WTC11 (cell line): ENCODE measurements at places on chromosomes 5 and 9. TPM values are rescaled to one million over a fixed set of nuclear protein-coding genes. Genes with fewer than 3 reads are reported as not detected.

INSYN2B gene
- total RNA-seq, result not detected in 3 replicates

DNA sequence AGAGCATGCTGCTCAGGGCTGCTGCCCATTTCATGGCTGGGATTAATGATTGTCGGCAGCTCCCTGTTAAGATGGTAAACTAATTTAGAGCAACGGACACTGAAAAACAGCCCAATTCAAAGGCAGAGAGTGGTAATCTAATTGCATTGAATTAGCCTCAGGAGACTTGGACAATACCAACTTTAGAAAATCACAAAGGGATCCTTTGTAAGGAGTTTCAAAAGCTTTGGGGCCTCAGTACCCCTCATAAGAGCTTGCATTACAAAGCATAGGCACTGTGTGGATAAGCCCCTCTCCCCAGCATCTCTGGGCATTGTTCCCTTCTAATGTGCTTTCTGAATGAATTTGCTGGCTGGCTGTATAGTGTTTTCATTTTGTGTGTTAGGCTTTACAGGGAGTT lies 6.7 kb downstream of the GLRA1 start:
- no peak for DNase-seq

GRCh38 chr9:36738318-36738976 lies 165.8 kb downstream of the MELK start:
- DNase-seq, result no peak

TXNDC8 gene
- not detected in 3 replicates for total RNA-seq

SLC6A7 gene
- 0.04 TPM in 1 of 3 replicates, not detected in the others for total RNA-seq

DNA sequence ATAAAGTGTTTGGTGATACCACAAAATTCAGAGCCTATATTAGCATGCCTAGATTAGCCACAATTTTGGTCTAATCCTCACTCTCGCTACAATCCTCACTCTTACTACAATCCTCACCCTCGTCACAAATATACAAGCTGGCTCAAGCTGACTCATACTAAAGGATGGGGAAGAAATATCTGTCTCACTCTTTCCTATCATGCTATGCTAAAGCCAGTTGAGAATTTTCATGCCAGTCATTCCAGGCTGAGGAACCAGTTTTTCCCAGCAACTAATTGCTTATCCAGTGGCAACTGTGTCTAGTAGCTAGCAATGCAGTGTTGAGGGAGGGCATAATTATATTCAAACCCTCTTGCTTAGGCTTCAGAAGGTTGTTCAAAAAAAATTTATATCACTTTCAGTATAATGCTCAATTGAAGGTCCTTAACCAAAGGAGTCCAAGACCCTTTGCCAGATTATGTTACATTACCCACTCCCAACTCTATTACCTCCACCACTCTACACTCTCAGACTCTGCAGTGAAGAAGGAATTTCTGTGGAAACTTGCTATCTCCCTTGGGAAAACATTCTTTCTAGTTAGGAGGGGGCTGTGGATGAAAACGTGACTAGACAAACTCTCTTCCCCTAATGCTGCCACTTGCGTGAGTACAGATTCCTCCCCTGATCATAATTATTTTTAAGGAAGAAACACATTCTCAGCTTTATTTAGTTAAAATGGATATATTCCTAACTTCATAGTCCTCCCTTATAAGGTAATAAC lies 810.3 kb upstream of the ACO1 start:
- no peak for DNase-seq

GRCh38 chr9:79812507-79813257 lies 240.9 kb downstream of the TLE4 start:
- no peak for DNase-seq

POU5F2 gene
- total RNA-seq, result 0.13 to 0.23 TPM (median 0.16 TPM) in 3 replicates

UBAC1 gene
- 46.4 to 55.6 TPM (median 53.3 TPM) in 3 replicates for total RNA-seq

PTTG1 gene
- total RNA-seq, result 239 to 273 TPM (median 270 TPM) in 3 replicates

MLANA gene
- total RNA-seq, result not detected in 3 replicates

PCDHGB5 gene
- total RNA-seq, result 7.6 to 9.7 TPM (median 7.7 TPM) in 3 replicates

DNA sequence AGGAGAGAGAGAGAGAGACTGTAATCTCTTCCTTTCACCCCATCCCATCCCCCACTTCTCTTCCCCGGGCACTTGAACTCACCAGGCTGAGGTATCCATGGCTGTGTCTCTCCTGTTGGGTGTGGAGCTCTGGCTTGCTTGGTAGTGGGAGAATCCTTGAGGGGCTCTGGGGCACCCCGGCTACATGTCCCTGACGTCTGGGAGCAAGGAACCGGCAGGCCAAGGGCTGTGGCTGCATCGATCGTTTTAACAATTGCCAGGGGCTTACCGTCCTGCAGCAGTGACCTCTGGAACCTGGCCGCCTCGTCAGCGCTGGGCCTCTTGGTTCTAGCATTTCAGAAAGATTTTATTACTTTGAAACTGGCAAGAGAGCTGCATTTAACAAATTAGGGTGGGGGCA lies 30.0 kb downstream of the FGF18 start:
- DNase-seq, result no peak

CTXN3 gene
- not detected in 3 replicates for total RNA-seq

GRCh38 chr9:137688725-137689124 lies 69.9 kb downstream of the EHMT1 start:
- no peak for DNase-seq

FXN gene
- total RNA-seq, result 28.7 to 30.6 TPM (median 29.4 TPM) in 3 replicates
